Left colon (tissue), 2 donors: ENCODE measurements at places on chromosomes 4 and X.

- DNase-seq = no peak
Observed at GRCh38 chrX:108412783-108413182, 25.4 kb downstream of the COL4A6 start.

GRCh38 chr4:22427675-22428074, 88.2 kb downstream of the ADGRA3 start:
- DNase-seq = no peak

- DNase-seq = no peak
Observed at GRCh38 chr4:15636818-15637217, 18.3 kb downstream of the FBXL5 start.

- no peak for DNase-seq
Observed at GRCh38 chr4:79233820-79234219, 92.0 kb downstream of the NAA11 start.

DNA sequence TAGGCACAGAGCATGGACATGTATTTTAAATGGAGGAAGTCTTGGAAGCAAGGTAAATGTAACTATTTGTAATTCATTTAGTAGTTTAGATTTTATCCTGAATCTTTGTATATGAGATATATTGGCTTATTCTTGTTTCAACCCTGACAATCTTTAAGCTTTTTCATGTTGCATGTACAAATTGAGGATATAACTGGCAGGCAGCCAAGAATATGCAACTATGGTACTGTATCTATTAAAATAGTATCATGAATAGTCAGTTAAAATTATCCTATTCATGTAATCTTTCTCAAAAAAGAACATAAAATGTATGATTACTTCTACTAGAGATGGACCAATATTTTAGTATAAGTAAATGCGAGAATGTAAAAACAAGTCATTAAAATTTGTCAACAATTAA, 1141.5 kb downstream of the PCDH18 start:
- DNase-seq = no peak
